ENCODE measurements at places on chromosomes 2 and 18. TPM values are rescaled to one million over a fixed set of nuclear protein-coding genes. Genes with fewer than 3 reads are reported as not detected.

GRCh38 chr2:233708942-233709341, 3.8 kb upstream of the UGT1A5 start:
- H3K36me3 ChIP-seq, result no peaks in the 10 kb centered on the region
- peaks cover 9% of the 10 kb centered on the region for H3K4me1 ChIP-seq
- no peak overlapping the region for H3K4me3 ChIP-seq
- no peak for DNase-seq
- no peaks in the 10 kb centered on the region for H3K27me3 ChIP-seq

DNA sequence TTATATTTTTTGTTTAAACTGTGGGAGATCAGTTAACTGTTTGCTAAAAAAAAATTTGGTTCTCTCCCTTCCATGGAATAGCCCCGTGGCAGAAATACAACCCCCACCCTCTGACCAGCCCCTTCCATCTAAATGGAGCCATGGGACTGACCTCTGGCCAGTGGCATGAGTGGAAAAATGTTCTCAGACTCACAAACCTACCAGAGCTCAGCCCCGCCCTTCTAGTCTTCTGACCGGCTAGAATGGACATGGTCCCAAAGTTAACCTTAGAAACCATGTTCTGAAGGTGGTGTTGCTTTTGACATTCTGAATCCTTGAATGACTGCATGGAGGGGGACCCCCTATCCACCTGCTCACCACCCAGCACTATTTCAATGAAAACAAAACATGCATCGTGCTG, 1.3 kb upstream of the CHRNA1 start:
- H3K36me3 ChIP-seq, result no peaks in the 10 kb centered on the region
- H3K4me3 ChIP-seq, result no peak overlapping the region
- H3K4me1 ChIP-seq, result peaks cover 22% of the 10 kb centered on the region
- no peak overlapping the region for H3K27ac ChIP-seq
- no peaks in the 10 kb centered on the region for H3K27me3 ChIP-seq

DNA sequence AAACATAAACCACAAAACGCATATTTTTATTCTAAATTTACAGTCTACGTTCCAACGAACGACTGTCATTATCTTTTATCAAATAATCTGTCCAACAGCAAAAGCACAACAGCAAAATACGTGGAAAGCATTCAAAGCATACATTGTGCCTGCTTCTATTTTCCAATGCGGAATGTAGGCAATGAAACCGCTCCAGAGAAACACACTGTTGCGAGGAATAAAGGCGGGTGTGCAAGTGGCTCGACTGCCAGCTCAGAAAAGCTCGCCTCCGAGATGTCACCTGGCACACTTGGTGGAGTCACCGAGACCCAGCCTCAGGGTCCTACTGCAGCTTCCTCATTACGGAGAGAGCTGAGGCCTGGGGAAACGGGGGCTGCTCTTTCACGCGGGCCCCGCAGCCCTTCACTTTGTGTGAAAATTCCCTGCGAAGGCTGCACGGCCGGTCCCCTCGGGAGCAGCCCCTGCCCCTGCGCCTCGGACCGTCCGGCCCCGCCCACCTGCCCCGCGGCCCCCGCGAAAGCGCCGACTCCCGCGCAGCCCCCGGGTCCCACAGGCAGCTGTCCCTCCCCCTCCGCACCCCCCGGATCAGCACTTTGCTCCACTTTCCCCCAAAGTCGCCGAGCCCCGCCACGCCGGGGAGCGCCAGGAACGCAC, 752 bp downstream of the MGAT4A start:
- H3K27me3 ChIP-seq, result peaks cover 28% of the 10 kb centered on the region
- H3K4me3 ChIP-seq, result peak overlapping the region; percentile 18
- no peak for DNase-seq
- no peak overlapping the region for H3K27ac ChIP-seq
- H3K36me3 ChIP-seq, result no peaks in the 10 kb centered on the region

Gene DCDC2C
- total RNA-seq, result not detected

GRCh38 chr2:165952741-165953211, 800 bp downstream of the TTC21B start:
- H3K27ac ChIP-seq, result peak overlapping the region; percentile 45
- H3K27me3 ChIP-seq, result no peaks in the 10 kb centered on the region
- H3K36me3 ChIP-seq, result peaks cover 1% of the 10 kb centered on the region

GRCh38 chr18:76621782-76622495, 126.9 kb upstream of the ZNF516 start:
- DNase-seq, result peak; percentile 62
- no peaks in the 10 kb centered on the region for H3K36me3 ChIP-seq
- no peaks in the 10 kb centered on the region for H3K27me3 ChIP-seq
- peaks cover 19% of the 10 kb centered on the region for H3K4me1 ChIP-seq
- 0 out of 2 replicates have a peak overlapping the region, but pooled peaks have one; percentile 10 for H3K4me3 ChIP-seq

Gene IL1F10
- total RNA-seq, result not detected

Gene CCDC178
- not detected for total RNA-seq
